ELF-1 (cell line): ENCODE measurements at places on chromosomes 1 and 21.

DNA sequence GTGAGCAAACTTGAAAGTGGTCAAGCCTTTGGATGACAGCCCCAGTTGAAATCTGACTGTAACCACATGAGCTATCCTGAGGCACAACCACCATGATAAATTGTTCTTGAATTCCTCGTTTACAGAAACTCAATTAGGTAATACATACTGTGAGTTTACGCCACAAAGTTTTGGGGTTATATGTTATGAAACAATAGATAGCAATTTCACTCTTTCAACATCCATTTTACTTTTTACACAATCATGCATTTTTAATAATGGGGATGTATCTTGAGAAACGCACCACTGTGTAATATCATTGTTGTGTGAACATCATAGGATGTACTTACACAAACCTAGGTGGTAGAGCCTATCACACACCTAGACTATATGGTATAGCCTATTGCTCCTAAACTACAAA, 35.4 kb downstream of the OR2C3 start:
- no peak for DNase-seq

- DNase-seq, result no peak
Measured at GRCh38 chr1:23793018-23793781, 2.3 kb downstream of the LYPLA2 start.

GRCh38 chr1:234763910-234764309, 153.9 kb upstream of the IRF2BP2 start:
- no peak for DNase-seq

- peak; percentile 90 for DNase-seq
Measured at GRCh38 chr21:44454747-44455523, at the start of gene LRRC3. Gene LRRC3, plus strand, starts transcription at chr21:44455510. Its CDS starts 1,135 bp downstream, at chr21:44456645.

- DNase-seq, result peak; percentile 90
Measured at GRCh38 chr1:213987422-213987926, 299 bp upstream of the PROX1 start.

DNA sequence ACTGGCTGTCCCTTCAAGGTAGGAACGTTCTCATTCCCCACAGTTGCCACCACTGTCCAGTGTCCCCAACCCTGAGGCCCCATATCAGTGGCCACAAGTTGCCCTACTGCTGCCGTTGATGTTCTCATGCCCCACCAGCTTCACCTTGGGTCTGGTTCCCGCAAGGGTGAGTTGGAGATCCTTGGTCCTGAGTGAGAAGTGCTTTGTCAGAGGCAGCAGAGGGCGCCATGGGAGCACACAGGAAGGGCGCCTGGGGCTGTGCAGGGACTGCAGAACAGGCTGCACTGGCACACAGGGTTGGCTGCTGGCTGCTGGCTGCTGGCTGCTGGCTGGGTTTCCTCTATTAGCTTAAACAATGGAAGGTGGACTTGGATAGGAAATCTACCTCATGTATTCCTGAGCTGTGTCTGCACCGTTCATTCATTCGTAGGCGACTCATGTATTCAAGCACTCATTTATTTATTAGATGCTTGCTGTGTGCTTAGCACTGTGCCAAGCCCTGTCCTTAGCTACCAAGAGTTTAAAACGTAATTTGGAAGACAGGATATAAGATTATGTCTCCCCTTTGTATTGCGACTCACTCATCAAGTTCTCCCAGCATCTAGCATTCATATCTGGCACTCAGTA, 2.1 kb upstream of the S100A9 start:
- peak; percentile 81 for DNase-seq
